Mucosa of gallbladder (tissue), 1 donor: ENCODE measurements at places on chromosomes 7 and 10. TPM values are rescaled to one million over a fixed set of nuclear protein-coding genes. Genes with fewer than 3 reads are reported as not detected.

GRCh38 chr10:86345296-86345858, 21.2 kb downstream of the GRID1 start:
- DNase-seq, result no peak

The ABCB4 gene
- total RNA-seq, result 2.0 TPM

The XRCC2 gene
- total RNA-seq, result 0.69 TPM

The PRPS1L1 gene
- total RNA-seq, result not detected

- DNase-seq, result no peak
These were observed 199.7 kb downstream of the EXOC4 start for GRCh38 chr7:133452577-133452976.

- DNase-seq, result no peak
These were observed 119.5 kb downstream of the AOAH start for GRCh38 chr7:36604806-36605205.

GRCh38 chr7:47308808-47309207, 273.1 kb downstream of the TNS3 start:
- no peak for DNase-seq

DNA sequence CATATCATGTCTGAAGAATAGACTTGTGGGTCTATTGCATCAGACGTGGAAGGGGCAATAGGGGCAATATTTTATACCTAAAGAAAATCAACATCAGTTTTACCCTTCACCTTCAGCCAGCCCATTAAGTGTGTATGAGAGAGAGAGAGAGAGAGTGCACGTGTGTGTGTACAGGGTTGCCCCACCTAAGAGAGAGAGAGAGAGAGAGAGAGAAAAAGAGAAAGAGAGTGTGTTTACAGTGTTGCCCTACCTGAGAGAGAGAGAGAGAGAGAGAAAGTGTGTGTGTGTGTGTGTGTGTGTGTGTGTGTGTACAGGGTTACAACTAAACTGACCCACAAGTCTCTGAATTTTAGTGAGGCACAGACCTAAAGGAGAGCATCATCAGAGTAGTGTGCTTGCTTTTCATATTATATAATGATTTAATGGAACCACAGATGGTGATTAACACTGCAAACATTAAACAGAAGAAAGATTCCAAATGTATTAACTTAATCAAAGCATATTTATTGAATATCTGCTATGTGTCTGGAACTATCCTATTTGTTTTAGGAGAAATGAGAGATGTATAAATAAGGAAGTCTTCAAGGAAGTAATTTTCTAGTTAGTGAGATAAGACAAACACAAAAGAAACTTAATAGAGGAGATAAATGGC, 66.8 kb downstream of the CD36 start:
- DNase-seq, result no peak

The PUS7 gene
- 5.3 TPM for total RNA-seq

- peak; percentile 32 for DNase-seq
These were observed 106.2 kb downstream of the ZMYND11 start for GRCh38 chr10:241451-241850.

DNA sequence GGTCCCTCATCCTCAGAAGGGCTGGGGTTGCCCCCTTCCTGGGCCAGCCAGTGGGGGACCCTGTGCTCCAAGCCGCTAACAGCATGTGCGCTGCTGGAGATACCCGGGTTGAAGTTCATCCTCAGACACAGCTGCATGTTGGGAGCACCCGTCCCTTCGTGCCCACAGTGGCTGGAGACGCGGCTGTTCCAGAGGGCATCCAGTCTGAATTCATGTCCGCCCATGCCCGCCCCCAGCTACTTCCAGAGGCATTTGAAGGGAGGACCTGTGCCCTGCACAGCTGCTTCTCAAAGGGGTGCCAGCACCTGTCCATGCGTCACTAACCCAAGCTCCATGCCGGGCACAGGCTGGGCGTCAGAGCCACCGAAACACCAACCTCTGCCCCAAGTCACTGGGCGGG, 68.1 kb upstream of the ADGRA1 start:
- no peak for DNase-seq

GRCh38 chr10:127854769-127855590, 37.8 kb downstream of the CLRN3 start:
- no peak for DNase-seq

The PDE6C gene
- total RNA-seq, result not detected

DNA sequence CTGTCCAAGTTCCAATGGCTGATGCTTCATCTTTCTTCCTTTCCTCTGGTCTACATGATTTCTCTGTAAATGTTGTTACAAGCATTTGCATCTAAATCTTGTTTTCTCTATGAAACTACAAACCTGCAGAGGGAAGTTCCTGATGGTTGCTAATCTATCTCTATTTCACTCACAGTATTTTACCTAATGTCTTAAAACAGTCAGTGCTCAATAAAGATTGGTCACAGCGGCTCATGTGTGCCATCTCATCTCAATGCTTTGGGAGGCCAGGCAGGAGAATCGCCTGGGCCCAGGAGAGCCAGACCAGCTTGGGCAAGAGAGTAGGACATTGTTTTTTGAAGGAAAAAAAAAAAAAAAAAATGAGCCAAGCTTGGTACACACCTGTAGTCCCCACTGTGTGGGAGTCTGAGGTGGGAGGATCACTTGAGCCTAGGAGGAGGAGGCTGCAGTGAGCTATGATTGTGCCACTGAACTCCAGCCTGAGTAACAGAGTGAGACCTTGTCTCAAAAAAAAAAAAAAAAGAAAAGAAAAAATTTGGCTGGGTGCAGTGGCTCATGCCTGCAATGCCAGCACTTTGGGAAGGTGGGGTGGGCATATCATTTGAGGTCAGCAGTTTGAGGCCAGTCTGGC, 71.3 kb upstream of the ARMC3 start:
- DNase-seq, result no peak

GRCh38 chr10:98309366-98310355, 41.7 kb upstream of the LOXL4 start:
- DNase-seq, result peak; percentile 78

DNA sequence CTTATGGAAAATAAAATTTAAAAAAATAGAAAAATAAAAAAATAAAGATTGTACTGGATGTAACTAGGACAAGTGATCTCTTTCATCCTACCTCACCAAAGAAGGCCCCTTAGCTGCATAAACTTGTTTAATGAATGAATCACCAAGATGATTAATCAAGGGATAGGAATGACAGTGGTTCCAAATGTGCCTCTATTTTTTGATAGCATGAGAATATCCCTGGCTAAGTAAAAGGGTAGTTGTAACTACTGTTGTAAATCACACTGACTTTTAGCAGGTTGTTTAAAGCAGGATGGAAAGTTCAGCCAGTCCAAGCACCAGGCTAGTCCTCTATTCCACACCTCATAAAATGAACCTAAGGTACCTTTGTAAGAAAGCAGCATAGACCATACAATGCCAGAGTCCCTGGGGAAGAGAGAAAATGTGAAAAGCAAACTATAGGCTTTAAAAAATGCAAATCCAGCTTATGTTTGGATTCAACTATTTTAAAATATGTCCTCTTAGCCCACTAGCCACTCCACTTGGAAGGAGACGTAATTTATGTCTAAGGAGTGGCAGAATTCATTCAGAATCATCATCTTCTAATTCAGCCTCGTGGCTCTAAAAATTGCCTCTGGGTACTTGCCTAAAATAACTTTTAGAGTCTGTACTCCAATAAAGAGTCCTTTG, 126.8 kb downstream of the SKIDA1 start:
- DNase-seq, result no peak

DNA sequence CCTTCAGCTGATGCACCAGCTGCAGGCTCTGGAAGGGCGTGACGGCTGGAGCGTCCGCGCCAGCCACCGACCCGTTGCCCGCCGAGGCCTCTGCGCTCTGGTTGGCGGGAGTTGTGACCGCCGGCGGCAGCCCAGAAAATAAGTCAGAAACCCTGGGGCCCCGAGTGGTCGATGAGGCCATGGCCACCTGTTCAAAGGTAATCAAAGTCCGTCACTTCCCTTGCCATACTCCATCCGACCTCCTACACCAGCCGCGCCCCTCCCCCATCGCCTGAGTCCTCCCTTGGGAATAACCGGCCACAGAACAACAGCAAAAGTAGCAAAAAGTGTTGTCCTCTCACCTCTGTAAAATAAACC, 406 bp downstream of the PRLHR start:
- no peak for DNase-seq

DNA sequence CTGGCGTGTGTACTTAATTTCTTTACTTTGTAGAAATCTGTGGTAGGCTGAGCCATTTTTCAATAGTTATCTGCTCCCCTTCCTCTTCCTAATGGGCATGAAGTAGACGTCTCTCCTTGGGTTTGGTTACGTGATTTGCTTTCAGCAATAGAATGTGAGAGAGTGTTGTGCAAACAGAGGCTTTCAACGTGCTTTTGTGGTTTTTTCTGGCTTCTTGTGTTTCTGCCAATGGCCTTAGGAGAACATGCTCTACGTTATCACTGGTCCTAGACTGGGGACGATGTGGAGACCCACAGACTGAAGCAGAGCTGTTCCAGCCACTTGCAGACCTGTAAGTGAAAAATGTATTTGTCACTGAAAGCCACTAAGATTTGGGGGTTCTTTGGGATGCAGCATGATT, 107.2 kb upstream of the NPTX2 start:
- no peak for DNase-seq

GRCh38 chr7:75611557-75612178, 119.5 kb downstream of the SPDYE5 start:
- peak; percentile 24 for DNase-seq

The STEAP2 gene
- 29.9 TPM for total RNA-seq

DNA sequence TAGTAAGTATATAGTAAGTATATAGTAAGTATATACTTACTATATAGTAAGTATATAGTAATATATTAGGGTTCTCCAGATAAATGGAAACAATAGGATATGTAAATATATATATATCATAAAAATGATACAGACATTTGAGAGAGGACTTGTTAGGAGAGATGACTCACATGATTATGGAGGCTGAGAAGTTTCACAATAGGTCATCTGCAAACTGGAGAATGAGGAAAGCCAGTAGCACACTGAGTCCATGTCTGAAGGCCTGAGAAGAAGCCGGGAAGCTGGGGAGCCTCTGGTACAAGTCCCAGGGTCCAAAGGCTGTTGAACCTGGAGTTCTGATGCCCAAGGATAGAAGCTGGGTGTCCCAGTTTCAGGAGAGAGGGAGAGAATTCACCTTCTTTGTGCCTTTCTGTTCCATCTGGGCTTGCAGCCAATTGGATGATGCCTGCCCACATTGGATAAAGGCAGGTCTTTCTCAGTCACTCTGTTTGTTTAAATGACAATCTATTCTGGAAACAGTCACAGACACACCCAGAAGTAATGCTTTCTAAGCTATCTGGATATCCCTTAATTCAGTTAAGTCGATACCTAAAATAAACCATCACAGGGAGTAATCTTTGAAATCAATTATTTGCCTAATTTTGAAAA, 205.5 kb upstream of the CDC14C start:
- DNase-seq, result no peak

DNA sequence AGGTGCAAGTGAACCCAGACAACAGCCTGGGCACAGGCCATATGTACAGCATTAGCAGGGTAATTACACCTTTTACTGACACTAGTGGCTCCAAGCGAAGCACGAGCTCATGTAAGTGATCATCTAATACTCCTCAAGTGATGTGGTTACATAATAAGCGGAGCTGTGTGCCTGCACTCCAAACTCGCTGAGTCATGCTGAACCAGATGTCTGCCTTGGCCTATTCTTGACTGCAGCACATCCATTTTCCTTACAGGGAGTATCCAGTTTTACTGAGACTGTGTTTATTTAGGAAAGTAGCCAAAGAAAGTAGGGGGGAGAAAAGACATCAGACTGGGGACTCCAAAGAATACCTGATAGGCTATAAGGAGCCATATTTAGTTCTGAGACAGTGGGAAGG, 90.1 kb downstream of the GRM3 start:
- no peak for DNase-seq

DNA sequence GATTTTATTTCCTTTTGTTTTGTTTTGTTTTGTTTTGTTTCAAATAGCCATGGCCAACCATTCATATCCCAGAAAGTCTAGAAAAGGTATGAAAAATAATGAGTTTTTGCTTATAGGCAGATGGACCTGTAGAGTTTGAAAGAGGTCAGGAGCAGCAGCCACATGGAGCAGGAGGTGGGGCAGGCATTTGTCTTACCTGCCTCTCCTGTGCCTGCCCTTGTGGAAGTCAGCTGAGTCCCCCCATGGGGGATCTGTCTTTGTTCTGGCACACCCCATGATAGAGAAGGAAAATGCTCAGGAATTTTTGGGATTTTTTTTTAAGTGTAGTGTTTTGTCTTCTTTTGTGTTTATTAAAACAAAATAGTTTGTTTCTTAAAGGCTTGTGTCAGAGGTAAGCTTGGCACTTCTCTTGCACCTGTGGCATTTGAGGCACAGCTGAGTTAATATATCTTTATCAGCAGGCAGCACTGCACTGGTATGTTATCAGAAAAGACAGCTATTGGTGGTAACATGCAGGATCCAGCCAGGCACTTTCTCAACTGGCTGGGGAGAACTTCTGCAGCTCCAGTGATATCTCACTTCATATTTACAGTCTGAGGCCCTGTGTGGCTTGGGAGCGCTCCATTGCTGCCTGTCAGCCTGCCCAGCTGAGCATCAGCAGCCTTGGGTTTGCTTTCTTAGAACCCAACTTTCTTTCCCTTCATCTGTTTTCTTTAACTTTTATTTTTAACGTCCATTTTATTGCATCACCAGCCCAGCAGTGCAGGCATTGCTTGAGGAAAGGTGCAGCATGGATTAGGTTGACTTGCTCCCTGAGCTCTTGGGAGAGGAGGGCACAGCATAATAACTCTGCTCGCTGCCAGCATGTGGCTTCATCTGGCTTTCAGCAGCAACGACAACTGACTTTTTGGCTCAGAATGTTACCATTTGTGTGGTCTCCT, 44.4 kb downstream of the LRRC4 start:
- DNase-seq, result no peak

DNA sequence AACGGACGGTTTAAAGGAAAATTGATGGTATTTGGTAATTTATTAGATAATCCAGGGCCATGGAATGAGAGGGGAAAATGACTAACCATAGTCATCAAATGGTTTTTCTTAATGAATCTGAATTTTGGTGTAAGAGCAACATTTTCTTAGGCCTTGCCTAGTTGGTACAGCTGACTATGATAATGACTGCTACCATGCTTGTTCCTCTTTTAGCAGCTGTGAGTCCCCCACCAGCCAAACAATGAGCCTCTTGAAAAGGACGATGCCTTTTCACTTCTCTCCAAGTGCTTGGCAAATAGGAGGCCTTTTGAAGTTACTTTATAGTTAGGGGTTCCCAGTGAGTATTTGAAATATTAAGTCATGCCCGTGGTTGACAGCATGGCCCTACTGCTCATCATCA, 53.0 kb downstream of the TRUB1 start:
- DNase-seq, result no peak

DNA sequence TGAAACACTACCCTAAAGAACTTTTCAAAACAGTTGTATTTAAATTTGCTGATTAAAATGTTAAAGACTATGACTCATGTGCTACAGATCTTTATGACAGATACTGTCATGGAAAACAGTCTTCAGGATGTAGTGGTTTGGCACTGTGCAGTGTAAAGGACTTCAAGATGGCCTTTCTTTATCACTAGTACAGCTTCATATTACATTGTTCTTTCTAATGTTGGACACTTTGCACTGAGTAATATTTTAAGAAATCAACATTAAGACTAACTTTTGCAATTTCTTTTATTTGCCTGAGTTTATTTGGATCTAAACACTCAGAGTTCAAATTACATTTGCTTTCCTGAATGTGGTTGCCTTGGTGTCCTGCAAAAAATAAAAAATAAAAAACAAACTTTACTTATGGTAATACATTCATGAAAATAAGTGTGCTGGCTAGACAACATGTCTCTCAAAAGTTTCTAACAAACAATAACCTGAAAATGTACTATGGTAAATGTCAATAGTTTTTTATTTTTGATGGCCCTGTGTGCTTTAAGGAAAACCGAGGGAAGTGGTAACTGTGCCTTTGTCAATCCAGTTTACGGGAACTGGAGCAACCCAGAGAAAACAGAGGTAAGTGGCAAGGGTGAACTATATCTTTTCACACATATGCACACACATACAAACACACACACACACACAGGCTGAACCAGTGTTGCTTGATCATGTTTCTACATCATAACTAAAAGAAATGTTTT, 85.9 kb upstream of the PLXDC2 start:
- no peak for DNase-seq
